ENCODE measurements at places on chromosomes 1 and 21.

- no peak for DNase-seq
Measured at GRCh38 chr1:170313306-170313705, 167.5 kb downstream of the NTMT2 start.

DNA sequence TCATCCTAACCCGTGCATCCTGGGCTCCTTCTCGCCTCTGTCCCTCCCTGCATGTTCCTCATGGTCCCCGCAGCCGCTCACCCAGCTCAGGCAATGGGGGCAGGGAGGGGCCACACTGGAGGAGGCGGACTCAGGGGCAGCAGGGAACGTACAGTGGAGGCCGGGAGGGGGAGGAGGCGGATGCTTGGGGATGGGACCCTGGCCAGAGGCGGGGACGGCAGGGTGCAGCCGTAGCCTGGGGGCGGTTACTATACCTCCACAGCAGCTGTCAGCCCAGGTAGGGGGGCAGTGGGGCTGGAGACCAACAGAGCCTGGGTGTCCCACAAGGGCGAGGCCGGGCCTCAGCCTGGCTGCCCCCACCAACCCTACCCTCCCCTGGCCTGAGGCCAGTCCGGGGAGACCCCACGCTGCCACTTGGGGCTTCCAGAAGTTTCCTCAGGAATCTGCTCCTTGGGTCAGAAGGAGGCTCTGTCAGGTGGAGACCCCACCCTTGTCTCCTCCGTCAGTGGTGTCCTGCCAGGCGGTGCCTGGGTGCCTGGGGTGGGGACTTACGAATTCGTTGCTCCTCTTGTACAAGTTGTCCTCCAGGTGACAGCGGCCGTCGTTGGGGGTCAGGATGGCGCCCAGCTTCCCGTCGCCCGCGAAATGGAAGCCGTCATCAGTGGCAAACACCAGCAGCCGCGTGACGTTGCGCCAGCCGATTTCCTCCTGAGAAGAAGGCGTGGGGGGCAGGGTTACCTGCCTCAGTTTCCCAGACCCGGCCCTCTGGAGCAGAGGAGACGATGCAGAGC lies 20.7 kb downstream of the ITGB2 start:
- no peak for DNase-seq

GRCh38 chr1:9196129-9197040 lies 38.2 kb upstream of the H6PD start:
- DNase-seq = peak; percentile 45

- no peak for DNase-seq
Measured at GRCh38 chr1:202987922-202988583, 19.1 kb upstream of the TMEM183A start.

- no peak for DNase-seq
Measured at GRCh38 chr1:178926046-178926445, 55.2 kb upstream of the ANGPTL1 start.

DNA sequence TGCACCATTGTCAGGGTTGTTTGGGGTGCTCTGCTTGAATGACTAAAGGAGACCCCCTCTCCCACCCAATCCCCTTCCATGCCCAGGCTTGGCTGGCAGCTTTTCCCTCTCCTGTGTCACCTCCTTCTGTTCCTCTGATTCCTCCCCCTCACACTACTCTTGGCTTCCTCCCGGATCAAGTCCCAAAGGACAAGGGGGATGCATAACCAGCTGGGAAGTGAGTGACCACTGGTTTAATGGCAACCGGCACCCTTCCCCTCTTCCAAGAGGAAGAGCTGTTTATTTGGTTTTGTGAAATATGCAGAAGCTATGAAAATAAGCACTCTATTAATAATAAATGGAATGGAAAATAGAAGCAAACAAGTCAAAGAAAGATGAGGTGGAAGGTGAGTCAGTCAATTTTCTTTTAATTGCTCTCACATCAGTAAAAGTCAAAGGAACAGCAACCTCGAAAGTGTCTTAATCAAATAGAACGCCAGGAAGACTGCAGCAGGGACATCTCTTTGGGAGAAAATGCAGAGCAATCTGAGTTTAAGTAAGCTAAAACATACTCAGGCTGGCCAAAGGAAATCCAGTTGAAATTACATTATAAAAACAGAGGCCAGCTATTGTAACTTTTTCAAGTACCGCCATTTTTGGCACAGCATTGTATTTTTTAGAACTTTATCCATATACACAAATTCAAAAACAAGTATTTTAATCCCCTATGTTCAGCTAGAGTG lies 322.5 kb downstream of the SIPA1L2 start:
- DNase-seq = no peak

DNA sequence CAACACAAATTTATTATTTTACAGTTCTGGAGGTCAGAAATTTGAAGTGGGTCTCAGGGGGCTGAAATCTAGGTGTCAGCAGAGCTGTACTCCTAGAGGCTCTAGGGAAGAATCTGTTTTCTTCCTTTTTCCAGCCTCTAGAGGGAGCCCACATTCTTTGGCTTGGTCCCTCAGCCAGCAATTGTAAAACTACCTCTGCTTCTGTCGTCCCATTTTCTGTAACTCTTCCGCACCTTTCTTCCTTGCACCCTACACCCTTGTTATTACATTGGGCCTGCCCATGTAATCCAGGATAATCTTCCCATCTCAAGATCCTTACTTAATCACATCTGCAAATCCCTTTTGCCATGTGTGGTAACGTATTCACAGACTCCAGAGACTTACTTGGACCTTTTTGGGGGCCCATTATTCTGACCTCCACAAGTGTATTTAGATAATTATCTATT lies 24.8 kb upstream of the THEM4 start:
- no peak for DNase-seq

Measured in stimulated activated CD4-positive, alpha-beta T cell treated with anti-CD3 and anti-CD28 coated beads, TNF-alpha, amount 100 ng/mL, for 1 hour (primary cell).